MM.1S (cell line): ENCODE measurements at places on chromosomes 11 and 22.

- peak; percentile 47 for DNase-seq
Measured at GRCh38 chr11:130213143-130213978, 53.8 kb downstream of the ST14 start.

DNA sequence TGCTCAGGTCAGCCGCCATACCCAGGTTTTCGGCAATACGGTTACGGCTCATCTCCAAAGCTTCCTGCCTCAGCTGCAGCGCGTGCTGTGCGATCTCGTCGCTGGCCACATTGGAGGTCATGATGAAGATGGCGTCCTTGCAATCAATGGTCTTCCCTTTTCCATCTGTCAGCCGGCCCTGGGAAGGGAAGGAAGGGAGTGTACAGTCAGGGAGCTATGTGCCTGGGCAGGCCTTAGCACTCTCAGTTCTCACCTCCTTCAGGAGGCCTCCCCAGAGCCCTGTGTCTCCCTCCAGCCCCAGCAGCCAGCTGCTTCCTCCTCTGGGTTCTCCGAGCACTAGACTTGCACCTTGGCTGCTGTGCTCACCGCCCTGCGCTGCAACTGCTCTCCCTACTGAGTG is 51.5 kb upstream of the PHOX2A start:
- no peak for DNase-seq

- DNase-seq, result no peak
Measured at GRCh38 chr11:111992206-111992855, 32.9 kb upstream of the DLAT start.

GRCh38 chr22:45172881-45173585 is 9.3 kb downstream of the NUP50 start:
- no peak for DNase-seq

DNA sequence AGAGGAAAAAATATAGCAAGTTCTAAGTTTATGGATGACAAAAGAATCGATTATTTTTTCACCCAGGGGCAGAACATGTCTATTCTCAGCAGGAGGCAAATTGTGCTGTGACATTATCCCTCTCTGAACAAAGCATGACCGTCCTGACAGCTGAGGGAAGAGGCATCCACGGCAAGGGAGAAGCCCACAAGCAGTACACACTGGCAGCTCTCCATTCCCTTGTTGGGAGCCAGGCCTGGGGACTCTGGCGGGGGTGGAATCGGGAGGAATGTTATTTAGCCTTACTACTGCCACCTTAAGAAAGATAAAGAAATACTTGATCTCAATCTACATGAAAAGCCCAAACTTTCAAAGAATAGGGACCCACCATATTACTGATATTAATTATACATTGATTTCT is 3.4 kb downstream of the KIRREL3 start:
- DNase-seq, result no peak

- peak; percentile 36 for DNase-seq
Measured at GRCh38 chr22:22720724-22721261, 76.4 kb downstream of the GGTLC2 start.

- no peak for DNase-seq
Measured at GRCh38 chr11:63595296-63595695, 18.9 kb downstream of the PLAAT3 start.

GRCh38 chr22:40805239-40805638 is 13.9 kb downstream of the SLC25A17 start:
- no peak for DNase-seq

GRCh38 chr11:34585304-34585734 is 35.6 kb upstream of the EHF start:
- DNase-seq, result no peak

GRCh38 chr11:8356721-8357504 is 93.2 kb upstream of the LMO1 start:
- DNase-seq, result no peak

DNA sequence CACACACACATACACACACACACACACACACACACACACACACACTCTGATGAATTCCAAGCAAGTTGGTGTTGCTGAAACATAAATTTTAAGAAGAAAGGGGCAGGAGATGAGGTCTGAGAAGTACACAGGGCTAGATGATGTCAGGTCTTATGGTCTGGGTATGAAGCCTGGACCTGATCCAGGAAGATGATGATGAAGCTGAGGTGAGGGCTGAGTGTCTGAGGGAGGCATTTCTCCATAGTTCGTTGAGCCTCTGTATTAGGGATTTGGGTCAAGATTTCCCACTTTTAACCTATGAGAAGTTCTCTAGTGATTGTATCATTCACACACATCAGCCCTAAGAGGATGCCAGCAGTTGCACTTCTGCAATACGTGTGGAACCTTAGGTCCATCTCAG is 32.6 kb downstream of the KREMEN1 start:
- no peak for DNase-seq
